ENCODE measurements at places on chromosomes 3 and 15.

- no peak for DNase-seq
These were observed 129.1 kb downstream of the HCN4 start for GRCh38 chr15:73239564-73240215.

DNA sequence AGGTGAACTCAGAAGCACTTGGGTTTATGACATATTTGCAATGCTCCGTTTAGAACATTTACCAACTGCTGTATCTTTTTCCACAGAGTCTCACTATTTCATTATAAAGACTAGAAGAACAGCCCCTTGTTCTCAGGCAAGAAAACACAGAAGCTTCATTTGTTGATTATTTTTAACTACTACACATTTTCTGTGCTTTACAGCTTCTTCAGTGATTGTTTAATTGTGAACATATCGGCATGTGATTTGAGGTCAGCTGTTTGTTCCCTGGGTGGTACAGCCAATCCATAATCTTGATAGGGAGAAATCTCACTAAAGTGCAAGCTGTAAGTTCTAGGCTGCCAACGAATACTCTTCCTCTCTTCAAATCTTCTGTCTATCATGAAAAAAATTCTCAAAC, 31.0 kb upstream of the DLG1 start:
- DNase-seq = no peak

DNA sequence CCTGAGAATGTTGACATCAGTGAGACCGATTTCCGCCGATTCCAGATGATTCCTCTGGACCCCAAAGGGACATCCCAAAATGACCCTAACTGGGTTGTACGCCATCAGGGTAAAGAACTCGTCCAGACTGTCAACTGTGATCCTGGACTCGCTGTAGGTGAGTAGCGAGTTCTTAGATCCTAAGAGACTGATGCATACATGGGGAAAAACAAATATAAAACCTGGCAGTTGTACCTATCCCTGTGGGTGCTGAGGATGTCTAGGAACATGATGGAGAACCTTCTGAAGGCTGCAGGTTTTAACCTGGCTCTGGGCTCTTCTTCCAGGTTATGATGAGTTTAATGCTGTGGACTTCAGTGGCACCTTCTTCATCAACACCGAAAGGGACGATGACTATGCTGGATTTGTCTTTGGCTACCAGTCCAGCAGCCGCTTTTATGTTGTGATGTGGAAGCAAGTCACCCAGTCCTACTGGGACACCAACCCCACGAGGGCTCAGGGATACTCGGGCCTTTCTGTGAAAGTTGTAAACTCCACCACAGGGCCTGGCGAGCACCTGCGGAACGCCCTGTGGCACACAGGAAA, 12.3 kb downstream of the THBS1 start:
- DNase-seq = no peak

DNA sequence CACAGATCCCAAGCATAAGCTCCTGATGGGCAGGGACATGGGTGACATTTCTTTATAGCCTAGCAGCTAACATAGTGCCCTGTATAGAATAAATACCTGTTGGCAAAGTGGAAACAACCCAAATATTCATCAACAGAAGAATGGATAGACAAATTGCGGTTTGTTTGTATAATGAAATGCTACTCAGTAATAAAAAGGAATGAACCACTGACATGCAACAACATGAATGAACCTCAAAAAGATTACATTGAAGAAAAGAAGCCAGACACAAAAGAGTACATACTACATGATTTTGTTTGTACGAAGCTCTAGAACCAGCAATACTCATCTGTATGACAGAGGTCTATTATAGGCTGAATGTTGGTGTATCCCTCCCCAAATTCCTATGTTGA, 33.6 kb upstream of the GALNT15 start:
- no peak for DNase-seq

GRCh38 chr3:120569222-120570057, 26.7 kb upstream of the NDUFB4 start:
- no peak for DNase-seq

GRCh38 chr15:71136159-71136783, 21.0 kb downstream of the THSD4 start:
- no peak for DNase-seq

DNA sequence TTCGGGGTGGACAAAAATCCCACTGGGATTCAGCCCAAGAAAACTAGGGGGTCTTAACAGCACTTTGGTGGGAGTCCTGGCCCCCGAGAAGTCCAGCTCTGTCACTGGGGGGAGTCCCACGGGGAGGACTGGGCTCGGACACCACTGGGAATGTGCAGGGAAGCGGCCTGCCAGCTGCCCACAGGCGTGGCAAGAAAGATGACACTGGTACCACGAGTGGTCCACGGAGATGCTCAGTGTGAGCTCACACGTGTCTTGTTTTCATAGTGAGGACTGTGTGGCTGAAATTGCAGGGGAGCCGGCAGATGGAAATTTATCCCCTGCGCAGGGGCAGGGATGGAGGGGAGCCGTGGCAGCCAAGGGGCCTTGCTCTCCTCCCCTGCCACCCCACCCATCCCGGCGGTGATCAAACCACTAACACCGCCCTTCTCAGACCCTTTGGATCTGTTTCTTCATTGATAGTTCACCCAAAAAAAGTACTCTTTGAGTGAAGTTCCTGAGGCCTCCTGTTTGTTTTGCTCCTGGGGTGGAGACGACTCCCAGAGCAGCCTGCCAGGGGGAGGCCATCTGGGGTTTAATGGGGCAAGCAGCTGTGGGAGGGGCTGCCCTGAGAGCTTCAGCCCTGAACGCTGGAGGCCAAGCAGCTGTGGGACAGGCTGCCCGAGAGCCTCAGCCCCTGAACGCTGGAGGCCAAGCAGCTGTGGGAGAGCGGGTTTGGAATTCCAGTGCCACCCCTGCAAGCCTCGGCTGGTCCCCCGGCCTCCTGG, 130.9 kb downstream of the LRRK1 start:
- peak; percentile 40 for DNase-seq

- no peak for DNase-seq
These were observed 658.2 kb upstream of the CCDC54 start for GRCh38 chr3:106719077-106719476.

DNA sequence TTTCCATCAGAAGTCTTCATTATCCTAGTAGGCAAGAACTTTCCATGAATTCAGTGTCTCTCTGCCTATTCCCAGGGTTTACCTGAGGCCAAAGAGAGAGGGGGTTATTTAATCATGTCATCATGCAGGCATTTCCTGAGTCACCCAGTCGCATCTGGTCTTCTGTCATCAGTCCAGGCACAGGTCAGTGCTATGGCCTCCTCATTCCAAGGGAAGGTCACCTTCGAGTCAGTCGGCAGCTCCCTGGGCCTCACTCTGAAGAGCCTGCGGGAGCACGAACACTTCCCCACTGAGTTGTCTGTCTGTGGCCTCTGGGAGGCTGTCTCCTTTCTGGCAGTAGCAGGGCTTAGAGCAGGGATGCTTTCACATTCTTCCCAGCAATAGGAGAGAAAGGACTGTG, 26.2 kb upstream of the LRTM1 start:
- DNase-seq = no peak

GRCh38 chr3:189845069-189845468, 213.9 kb downstream of the TP63 start:
- no peak for DNase-seq

GRCh38 chr3:36697229-36698001, 66.9 kb downstream of the DCLK3 start:
- no peak for DNase-seq

GRCh38 chr3:41029356-41029755, 169.9 kb upstream of the CTNNB1 start:
- no peak for DNase-seq

DNA sequence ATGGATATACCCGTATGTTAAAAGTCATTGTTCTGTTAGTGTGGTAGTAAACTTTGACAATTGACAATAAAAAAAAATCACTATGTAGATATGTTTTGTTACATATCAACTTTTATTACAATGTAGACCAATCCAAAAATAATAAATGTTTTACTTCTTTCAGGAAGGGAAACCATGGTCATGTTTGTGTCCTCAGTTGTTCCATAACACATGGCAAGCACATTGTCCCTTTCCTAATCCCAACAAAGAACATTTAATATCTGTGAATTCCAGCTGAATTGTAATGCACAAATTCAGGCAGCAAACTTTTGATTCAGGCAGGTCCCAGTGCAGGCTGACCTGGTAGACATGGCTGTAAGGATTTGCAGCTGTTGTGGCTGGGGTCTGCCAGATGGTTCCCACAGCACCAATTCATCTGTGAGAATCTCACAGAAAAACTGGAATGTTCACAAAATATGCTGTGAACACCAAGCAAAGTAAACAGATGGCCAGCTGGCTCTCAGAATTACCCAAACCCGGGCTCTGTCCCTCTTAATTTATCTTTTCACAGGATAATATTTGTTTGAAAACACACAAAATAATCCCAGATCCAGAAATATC, 1.9 kb upstream of the SPG21 start:
- DNase-seq = no peak

DNA sequence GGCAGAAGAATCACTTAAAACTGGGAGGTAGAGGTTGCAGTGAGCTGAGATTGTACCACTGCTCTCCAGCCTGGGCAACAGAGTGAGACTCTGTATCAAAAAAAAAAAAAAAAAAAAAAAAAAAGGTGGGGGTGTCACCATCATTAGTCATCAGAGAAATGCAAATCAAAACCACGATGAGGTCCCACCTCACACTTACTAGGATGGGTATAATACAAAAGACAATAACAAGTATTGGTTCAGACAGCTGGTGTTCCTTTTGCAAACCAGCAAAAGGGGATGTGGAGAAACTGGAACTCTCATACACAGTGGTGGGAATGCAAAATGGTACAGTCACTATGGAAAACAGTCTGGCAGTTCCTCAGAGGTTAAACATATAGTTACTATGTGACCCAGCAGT, 78.7 kb upstream of the TSC22D2 start:
- no peak for DNase-seq

- no peak for DNase-seq
These were observed 2.4 kb upstream of the XRN1 start for GRCh38 chr3:142450189-142450588.

DNA sequence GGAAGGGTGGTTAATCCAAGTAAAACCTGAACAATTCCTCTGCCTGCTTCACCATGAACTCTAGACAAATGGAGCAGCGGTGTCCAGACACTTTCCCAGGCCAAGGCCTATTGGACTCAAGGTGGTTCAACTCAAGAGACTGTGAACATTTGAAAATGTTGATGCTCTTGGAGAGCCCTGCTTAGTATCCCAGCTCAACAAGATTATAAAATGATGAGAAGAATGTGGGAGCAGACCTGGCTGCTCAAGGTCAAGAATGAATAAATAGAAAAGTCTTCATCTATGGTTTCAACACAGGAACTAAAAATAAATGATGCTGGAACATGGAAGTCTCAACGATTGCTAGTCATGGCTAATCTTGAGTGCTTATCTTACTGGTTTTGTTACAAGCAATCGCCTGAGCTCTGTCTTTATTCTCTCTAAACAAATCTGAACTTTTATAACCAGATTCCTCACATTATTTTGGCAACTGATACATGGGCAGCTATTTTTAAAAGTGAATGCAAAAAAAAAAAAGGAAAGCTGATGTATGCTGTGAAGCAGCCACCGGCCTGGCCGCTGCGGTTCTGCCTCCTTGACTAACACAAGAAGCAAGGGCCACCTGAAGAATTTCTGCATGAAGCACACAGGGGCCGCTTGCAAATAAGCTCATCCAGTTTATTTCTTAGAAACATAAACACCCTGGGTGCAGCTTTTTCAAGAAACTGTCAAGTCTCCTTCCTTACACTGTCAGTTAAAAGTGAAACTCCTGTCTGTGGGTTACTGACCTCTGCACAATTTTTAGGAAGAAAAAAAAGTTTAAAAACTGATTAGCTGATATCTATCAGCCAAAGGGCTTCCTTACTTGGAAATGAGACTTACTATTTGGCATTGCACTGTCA, 120.1 kb upstream of the ARHGEF3 start:
- DNase-seq = no peak

DNA sequence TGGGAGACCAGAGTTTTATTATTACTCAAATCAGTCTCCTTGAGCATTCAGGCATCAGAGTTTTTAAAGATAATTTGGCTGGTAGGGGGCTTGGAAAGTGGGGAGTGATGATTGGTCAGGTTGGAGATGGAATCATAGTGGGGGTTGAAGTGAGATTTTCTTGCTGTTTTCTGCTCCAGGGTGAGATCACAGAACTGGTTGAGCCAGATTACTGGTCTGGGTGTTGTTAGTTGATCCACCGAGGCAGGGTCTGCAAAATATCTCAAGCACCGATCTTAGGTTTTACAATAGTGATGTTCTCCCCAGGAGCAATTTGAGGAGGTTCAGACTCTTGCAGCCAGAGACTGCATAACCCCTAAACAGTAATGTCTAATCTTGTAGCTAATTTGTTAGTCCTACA, 141.0 kb downstream of the OTOL1 start:
- DNase-seq = no peak

DNA sequence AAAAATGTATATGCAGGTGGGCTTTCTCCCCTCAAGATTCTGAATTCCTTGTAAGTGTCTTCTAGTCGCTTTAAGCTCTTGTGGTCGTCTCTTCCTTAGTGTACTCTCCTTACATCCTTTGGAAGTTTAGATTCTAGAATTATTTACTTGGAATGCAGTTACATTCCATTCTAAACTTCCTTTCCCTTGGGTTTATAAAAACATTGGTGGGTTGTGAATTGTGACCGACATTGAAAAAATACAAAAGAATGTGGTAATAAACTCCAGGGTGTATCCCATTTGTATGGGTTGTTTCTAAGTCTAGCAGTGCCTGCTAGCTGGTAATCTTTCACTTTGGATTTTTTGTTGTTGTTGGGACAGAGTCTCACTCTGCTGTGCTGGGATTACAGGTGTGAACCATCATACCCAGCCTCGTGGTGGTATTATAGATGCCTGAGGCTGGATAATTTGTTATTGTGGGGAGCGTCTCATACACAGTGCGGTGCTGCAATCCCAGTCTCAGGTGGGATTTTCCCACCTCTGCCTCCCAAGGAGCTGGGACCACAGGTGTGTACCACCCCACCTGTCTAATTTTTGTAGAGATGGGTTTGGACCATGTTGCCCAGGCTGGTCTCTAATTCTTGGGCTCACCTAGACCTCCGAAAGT, 9.1 kb downstream of the CHD2 start:
- no peak for DNase-seq

DNA sequence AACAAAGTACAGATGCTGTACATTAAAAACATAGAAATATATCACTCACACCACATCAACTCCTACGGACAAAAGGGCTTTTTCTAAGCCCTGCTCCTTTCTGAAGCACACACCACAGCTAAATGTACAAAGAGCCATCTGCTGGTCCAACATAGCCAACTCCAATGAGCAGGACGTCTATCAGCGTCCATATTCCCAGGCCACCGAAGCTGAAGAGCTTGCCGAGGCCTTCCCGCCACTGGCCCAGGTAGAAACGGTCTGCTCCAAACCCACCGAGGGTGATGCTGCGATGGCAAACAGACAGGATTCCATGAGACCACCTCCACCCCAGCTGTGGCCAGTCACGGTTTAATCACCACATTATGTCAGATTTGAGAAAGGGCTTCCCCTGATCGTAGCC, 9.8 kb downstream of the TM2D3 start:
- DNase-seq = no peak

- DNase-seq = no peak
These were observed 133.5 kb upstream of the GADL1 start for GRCh38 chr3:31027914-31028313.

GRCh38 chr3:5220193-5220592, 32.7 kb downstream of the EDEM1 start:
- no peak for DNase-seq

GRCh38 chr3:3560591-3561311, 238.5 kb upstream of the LRRN1 start:
- no peak for DNase-seq

- no peak for DNase-seq
These were observed 55.7 kb downstream of the SPSB4 start for GRCh38 chr3:141106842-141107241.

- no peak for DNase-seq
These were observed 80.7 kb downstream of the SEC22A start for GRCh38 chr3:123282461-123282860.

- DNase-seq = no peak
These were observed 131.8 kb upstream of the TOPAZ1 start for GRCh38 chr3:44109771-44110361.
